ENCODE measurements at places on chromosomes 1 and 21. TPM values are rescaled to one million over a fixed set of nuclear protein-coding genes. Genes with fewer than 3 reads are reported as not detected.

The RHCE gene
- not detected for total RNA-seq

The C1orf56 gene
- total RNA-seq = 7.8 TPM

The CFHR1 gene
- not detected for total RNA-seq

The OR2T11 gene
- total RNA-seq = not detected

DNA sequence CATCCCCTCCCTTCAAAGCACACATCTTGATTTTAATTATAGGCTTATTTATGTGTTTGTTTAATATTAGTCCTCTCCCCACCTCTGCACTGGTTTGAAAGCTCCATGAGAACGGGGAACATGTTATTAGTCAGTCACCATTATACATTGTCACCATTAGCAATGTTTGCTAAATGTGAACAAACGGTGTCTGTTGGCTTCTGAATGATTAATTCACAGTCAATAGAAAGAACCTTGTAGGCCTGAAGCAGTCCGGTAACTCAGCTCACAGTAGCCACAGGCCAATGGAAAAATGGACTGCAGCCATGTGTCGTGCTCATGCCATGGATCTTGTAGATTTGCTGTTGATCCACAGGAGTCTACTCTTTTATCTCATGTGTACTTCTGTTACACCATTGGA is 49.7 kb upstream of the NHLH2 start:
- no peak for DNase-seq

DNA sequence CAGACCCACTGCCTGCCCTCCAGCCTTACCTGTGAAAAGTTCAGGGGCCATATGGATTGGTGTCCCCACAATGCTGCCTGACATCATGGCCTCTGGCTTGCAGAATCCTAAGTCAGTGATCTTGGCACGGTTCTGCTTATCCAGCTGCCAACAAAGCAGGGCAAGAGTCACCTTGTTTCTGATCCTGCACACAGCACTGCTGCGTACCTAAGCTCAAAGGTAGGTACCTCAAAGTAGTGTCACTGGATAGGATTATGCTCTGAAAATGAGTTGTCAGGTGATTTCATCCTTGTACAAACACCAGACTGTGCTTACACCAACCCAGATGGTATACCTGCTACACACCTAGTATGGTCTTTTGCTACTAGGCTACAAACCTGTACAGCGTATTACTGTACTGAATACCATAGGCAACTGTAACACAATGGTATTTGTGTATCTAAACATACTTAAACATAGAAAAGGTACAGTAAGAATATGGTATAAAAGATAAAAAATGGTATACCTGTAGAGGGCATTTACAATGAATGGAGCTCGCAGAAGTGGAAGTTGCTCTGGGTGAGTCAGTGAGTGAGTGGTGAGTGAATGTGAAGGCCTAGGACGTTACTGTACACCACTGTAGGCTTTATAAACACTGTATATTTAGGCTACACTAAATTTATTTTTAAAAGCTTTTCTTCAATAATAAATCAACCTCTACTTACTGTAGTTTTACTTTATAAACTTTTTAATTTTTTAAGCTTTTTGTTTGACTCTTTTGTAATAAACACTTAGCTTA is 29.1 kb upstream of the RBBP5 start:
- DNase-seq = no peak

Measured in sigmoid colon (tissue), 7 donors.